Pancreas (tissue), 10 donors: ENCODE measurements at places on chromosomes 7 and 10. TPM values are rescaled to one million over a fixed set of nuclear protein-coding genes. Genes with fewer than 3 reads are reported as not detected.

DNA sequence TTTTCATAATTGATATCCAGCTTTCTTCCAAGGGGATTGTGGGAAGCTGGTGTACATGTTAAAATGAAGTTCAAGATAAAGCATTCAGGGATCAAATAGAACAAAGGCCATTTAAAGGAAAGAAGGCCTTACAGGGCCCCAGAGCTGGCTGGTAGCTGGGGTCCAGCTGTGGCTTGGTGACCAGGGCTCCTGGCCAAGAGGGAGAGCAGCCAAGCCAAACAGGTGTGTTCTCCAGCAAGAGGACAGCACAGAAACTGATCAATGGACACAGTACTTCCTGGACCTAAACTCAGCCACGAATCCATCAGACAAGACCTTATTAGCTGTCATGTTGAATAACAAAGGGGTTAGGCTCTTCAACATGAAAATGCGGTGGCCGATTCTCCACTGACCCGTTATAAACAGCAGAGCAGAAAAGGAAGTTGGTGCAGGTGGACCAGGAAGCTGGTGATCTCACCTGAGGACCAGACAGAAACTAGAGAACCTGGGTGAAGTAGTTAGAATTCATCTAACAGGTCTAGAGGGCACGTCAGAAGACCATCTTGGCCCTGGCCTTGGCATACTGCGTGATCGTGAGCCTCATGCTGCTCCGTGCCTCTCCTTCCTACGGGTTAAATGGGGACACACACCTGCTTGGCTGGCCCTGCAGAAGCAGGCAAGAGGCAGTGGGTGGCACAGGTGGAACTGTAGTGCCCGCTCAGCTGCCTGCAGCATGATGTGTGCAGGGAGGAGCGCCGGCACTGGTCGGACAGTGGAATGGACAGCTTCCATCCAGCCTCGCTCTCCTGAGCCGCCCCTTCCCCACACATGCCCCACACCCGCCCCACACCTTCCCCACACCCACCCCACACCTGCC is 53.8 kb downstream of the PARP12 start:
- peak; percentile 70 for DNase-seq
- H3K27me3 ChIP-seq, result no peaks in the 10 kb centered on the region
- H3K27ac ChIP-seq, result peak overlapping the region; percentile 67
- H3K4me1 ChIP-seq, result no peaks in the 10 kb centered on the region

Gene TYW1B
- 1.7 TPM for total RNA-seq

GRCh38 chr7:134819401-134819800 is 40.0 kb downstream of the CALD1 start:
- DNase-seq, result no peak
- H3K4me3 ChIP-seq, result no peak overlapping the region
- H3K27ac ChIP-seq, result no peak overlapping the region
- H3K4me1 ChIP-seq, result no peaks in the 10 kb centered on the region
- H3K36me3 ChIP-seq, result no peaks in the 10 kb centered on the region

- no peak overlapping the region for H3K27ac ChIP-seq
- no peak overlapping the region for H3K4me3 ChIP-seq
- no peaks in the 10 kb centered on the region for H3K4me1 ChIP-seq
- no peaks in the 10 kb centered on the region for H3K36me3 ChIP-seq
Observed at GRCh38 chr7:22280031-22280430, 76.9 kb downstream of the RAPGEF5 start.

DNA sequence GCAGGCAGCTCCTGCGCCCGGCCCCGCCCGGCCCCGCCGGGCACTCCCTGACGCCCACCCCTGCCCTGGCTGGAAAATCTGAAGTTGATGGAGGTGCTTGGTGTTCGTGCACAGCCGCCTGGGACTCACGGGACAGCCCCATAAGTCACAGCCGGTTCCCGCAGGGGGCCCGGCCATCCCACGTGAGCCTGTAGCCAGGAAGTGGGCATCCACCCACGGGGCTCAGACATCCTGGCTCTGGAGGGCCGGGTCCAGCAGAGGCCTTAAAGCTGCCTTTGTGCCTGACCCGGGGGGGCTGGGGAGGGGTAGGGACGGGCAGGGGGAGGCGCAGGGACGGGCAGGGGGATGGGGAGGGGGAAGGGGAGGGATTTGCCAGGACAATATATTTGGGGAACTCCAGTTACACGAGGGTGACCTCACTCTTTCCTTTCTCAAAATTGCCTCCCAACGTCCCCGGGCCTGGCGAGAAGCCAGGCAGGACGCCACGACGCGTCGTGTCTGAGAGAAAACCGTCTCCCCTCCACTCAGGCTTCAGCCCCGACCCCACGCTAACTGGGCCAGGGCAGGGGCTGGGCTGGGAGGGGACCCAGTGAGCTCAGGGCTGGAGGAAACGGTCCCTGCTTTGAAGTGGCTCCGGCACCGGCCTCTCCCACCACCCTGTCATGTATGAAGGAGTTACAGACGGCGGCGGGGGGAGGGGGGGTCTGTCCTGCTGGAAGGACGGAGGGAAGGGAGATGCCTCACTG is 82.1 kb upstream of the PDGFA start:
- no peaks in the 10 kb centered on the region for H3K4me1 ChIP-seq
- H3K27me3 ChIP-seq, result no peaks in the 10 kb centered on the region
- no peak overlapping the region for H3K4me3 ChIP-seq
- peak overlapping the region; percentile 2 for H3K27ac ChIP-seq
- H3K36me3 ChIP-seq, result no peaks in the 10 kb centered on the region
- DNase-seq, result no peak

Gene CYP26C1
- not detected for total RNA-seq

GRCh38 chr10:19936289-19936688 is 120.1 kb downstream of the PLXDC2 start:
- no peak overlapping the region for H3K4me3 ChIP-seq
- no peaks in the 10 kb centered on the region for H3K36me3 ChIP-seq
- peaks cover 10% of the 10 kb centered on the region for H3K4me1 ChIP-seq
- H3K27me3 ChIP-seq, result no peaks in the 10 kb centered on the region
- H3K27ac ChIP-seq, result no peak overlapping the region
- DNase-seq, result no peak

DNA sequence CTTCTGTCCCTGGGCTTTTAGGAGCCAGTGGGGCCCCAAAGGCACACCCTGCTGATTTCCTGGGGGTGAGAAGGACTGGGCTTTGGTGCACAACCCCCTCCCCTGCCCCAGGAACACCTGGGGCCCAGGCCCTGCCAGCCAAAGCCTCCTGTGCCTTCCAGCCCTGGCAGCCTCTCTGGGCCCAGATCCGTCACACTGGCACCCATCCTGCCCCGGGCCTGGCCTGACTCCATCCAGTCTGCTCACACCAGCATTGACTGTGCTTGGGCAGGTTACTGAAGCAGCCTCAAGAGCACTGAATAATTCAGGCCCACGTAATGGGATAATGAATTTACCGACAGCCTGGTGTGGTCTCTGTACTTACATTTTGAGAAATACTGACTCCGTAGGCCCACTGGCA is 12.0 kb upstream of the COMTD1 start:
- H3K4me3 ChIP-seq, result no peak overlapping the region
- no peaks in the 10 kb centered on the region for H3K36me3 ChIP-seq
- H3K27me3 ChIP-seq, result no peaks in the 10 kb centered on the region
- H3K27ac ChIP-seq, result no peak overlapping the region
- H3K4me1 ChIP-seq, result peaks cover 9% of the 10 kb centered on the region

Gene ACTL6B
- total RNA-seq, result 0.35 TPM

- no peaks in the 10 kb centered on the region for H3K36me3 ChIP-seq
- peak overlapping the region; percentile 73 for H3K27ac ChIP-seq
- H3K4me3 ChIP-seq, result peak overlapping the region; percentile 87
Observed at GRCh38 chr7:134315679-134316538, 821 bp downstream of the SLC35B4 start.

DNA sequence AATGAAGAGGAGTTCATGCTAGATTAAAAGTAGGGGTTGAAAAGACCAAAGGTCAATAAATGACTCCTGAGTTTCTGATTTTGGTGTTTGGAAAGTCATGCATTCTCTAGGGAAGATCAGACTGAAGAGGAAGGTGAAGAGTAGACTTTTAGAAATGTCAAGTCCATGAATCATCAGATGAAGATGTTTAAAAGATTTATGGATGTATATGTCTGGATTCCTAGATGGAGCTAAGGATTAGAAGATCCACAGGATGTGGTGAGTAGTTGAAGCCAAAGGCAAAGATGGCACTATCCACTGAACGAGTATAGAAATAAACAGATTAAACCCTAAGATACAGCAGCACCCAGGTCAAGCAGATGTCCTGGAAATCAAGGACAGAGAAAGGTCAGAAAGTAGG is 298.5 kb downstream of the GPAM start:
- H3K4me3 ChIP-seq, result no peak overlapping the region
- no peaks in the 10 kb centered on the region for H3K4me1 ChIP-seq
- H3K27me3 ChIP-seq, result no peaks in the 10 kb centered on the region
- DNase-seq, result no peak

Gene TMEM213
- total RNA-seq, result 0.09 TPM

Gene SEC23IP
- 32.8 TPM for total RNA-seq

Gene SPDYE2
- total RNA-seq, result 0.12 TPM

DNA sequence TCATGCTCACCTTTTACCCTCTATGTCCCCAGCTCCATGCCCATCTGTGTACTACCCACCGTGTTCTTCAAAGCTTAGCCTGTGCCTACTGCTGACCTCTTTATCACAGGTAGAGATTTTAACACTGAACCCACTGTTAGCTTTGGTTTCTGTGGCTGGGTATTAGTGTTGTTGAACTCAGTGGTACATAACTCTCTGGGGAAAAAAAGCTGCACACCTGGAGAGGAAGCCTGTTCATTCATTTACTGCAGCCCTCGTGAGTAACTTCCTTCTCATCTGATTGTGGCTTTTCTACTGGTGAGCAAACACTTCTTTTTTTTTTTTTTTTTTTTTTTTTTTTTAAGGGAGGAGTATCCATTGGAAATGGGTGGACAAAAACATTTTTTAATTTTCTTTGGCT is 326.3 kb downstream of the CCSER2 start:
- H3K27me3 ChIP-seq, result no peaks in the 10 kb centered on the region
- DNase-seq, result no peak
- H3K27ac ChIP-seq, result no peak overlapping the region
- H3K4me3 ChIP-seq, result no peak overlapping the region
- H3K36me3 ChIP-seq, result no peaks in the 10 kb centered on the region

Gene HHEX
- total RNA-seq, result 18.1 TPM

Gene PTER
- 11.7 TPM for total RNA-seq

DNA sequence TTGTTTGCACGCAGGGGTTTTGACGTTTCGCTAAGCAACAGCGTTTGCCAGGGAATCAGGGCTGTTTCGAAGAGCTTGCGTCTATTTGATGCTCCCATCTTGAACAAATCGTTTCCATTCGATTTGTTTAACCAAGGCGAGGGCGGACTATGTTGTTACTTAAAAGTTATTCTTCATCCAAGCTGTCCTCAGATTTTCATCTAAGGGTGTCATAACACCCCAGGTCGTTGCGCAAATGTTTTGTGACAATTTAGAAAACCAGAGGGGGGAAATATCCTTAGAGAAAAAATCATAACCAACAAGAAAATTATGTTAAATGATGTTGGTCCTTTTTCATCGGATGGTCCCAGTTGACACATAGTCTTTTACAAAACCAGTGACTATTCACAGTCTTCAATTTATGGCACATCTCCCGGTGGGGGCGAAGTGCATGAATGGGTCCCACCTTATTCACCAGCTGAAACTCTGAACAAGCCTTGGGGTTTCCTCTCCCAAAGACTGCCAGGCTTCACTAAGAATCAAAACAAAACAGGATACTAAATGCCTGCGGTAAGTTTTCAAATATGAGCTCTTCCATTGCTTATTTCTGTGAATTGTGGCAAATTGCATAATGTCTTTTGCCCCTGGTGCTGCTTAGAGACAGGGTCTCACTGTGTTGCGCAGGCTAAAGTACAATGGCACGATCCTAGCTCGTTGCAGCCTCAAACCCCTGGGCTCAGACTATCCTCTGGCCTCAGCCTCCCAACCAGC is 109.9 kb downstream of the REEP3 start:
- H3K4me3 ChIP-seq, result peak overlapping the region; percentile 63
- no peaks in the 10 kb centered on the region for H3K36me3 ChIP-seq
- DNase-seq, result no peak
- H3K27me3 ChIP-seq, result no peaks in the 10 kb centered on the region
- peaks cover 8% of the 10 kb centered on the region for H3K4me1 ChIP-seq

GRCh38 chr7:101125989-101126650 is 784 bp upstream of the SERPINE1 start:
- no peaks in the 10 kb centered on the region for H3K27me3 ChIP-seq
- H3K4me3 ChIP-seq, result no peak overlapping the region
- H3K4me1 ChIP-seq, result no peaks in the 10 kb centered on the region
- H3K27ac ChIP-seq, result peak overlapping the region; percentile 18

Gene TRIL
- total RNA-seq, result 2.2 TPM

GRCh38 chr10:4129866-4130477 is 345.0 kb upstream of the KLF6 start:
- H3K27me3 ChIP-seq, result no peaks in the 10 kb centered on the region
- no peak overlapping the region for H3K27ac ChIP-seq
- no peak overlapping the region for H3K4me3 ChIP-seq

GRCh38 chr7:2967253-2967652 is 76.4 kb downstream of the CARD11 start:
- no peak overlapping the region for H3K27ac ChIP-seq
- no peak overlapping the region for H3K4me3 ChIP-seq
- no peaks in the 10 kb centered on the region for H3K4me1 ChIP-seq
- no peaks in the 10 kb centered on the region for H3K36me3 ChIP-seq

Gene SH2D4B
- total RNA-seq, result not detected

GRCh38 chr10:3265088-3265487 is 92.5 kb upstream of the PITRM1 start:
- no peaks in the 10 kb centered on the region for H3K36me3 ChIP-seq
- no peak overlapping the region for H3K4me3 ChIP-seq
- no peaks in the 10 kb centered on the region for H3K27me3 ChIP-seq
- peak overlapping the region; percentile 25 for H3K27ac ChIP-seq
- no peak for DNase-seq

- H3K4me3 ChIP-seq, result no peak overlapping the region
- no peaks in the 10 kb centered on the region for H3K27me3 ChIP-seq
- no peak overlapping the region for H3K27ac ChIP-seq
- H3K4me1 ChIP-seq, result peaks cover 8% of the 10 kb centered on the region
- H3K36me3 ChIP-seq, result no peaks in the 10 kb centered on the region
- no peak for DNase-seq
Observed at GRCh38 chr7:43669286-43670081, 59.8 kb downstream of the COA1 start.

DNA sequence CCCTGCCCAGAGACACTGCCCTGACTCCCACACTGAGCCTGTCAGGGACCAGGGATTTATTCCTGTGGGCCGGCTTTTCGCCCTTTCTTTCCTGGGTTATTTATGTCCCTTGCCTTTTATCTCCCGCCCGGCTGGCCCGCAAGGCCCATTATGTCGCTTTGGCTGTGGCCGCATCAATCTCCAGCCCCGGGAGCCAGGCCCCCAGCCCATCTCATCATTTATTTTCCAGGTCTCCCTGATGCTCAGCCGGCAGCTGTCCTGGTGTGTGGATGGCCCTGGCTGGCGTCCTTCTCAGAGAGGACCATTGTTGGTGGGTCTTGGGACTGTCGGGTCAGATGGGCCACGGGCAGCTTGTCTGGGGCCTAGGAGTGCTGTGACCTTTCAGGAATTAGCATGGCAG is 82.3 kb downstream of the FAM241B start:
- no peak overlapping the region for H3K27ac ChIP-seq
- no peak for DNase-seq
- no peak overlapping the region for H3K4me3 ChIP-seq
- no peaks in the 10 kb centered on the region for H3K27me3 ChIP-seq
- H3K36me3 ChIP-seq, result no peaks in the 10 kb centered on the region

- no peaks in the 10 kb centered on the region for H3K36me3 ChIP-seq
- H3K4me3 ChIP-seq, result no peak overlapping the region
Observed at GRCh38 chr7:32536585-32536984, 41.3 kb downstream of the AVL9 start.

- no peaks in the 10 kb centered on the region for H3K4me1 ChIP-seq
- H3K4me3 ChIP-seq, result no peak overlapping the region
- no peaks in the 10 kb centered on the region for H3K36me3 ChIP-seq
- H3K27ac ChIP-seq, result no peak overlapping the region
Observed at GRCh38 chr7:51209426-51209825, 107.2 kb downstream of the COBL start.

Gene DNAJC12
- total RNA-seq, result 11.6 TPM
